Stimulated activated CD8-positive, alpha-beta memory T cell treated with anti-CD3 and anti-CD28 coated beads, Interleukin-7, amount 100 ng/mL, for 24 hours (primary cell): ENCODE measurements at places on chromosomes 2 and 18.

DNA sequence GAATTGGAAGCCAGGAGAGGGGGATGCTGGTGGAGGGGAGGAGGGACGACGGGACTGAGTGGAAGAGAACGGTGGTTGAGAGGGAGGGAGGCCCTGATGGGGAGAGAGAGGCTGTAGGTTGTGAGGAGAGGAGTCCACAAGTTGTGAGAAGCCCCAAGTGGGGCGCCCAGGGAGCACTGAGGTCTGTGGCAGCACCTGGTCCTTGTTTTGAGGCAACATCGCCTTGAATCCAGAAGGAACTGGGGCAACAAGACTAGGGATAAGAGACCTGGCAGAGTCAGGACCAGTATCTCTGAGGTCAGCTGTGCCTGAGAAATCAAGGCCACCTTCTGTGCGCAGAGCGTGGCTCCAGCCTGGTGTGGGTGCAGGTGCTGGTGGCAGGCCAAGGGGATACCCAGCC is 1.1 kb downstream of the PRR30 start:
- no peak for DNase-seq

DNA sequence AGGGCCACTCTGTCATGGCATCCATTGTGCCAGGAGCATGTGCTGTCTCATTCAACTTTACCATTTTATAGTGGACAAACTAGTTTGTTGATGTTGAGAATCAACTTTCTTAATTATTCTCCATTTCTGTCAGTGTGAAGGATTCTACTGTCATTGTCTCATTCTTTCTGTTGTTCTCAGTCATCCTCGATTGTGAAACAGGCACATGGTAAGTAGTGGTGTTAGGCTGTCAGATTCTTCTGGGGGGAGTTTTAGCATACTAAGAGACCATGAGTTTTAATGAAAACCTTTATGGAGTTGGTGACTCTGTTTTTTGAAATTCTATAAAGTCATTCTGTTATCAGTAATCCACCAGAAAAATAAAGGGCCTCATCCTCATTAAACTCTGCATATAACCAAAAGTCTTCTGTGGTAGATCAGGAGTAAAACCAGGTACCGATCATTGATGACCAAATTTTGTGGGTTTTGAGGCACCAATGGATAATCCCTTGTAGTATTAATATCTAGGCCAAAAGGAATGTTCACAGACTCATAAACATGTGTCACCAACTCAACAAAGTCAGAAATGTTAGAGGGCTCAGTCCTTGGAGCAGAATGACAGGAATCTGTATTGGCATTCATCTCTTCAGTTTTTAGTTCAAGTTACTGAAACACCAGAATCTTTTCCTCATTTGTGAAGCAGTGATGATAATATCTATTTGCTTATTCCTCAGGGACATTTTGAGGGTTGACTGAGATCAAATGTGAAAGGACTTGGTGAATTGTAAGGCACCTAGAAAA is 73.2 kb downstream of the CERS6 start:
- DNase-seq = no peak

DNA sequence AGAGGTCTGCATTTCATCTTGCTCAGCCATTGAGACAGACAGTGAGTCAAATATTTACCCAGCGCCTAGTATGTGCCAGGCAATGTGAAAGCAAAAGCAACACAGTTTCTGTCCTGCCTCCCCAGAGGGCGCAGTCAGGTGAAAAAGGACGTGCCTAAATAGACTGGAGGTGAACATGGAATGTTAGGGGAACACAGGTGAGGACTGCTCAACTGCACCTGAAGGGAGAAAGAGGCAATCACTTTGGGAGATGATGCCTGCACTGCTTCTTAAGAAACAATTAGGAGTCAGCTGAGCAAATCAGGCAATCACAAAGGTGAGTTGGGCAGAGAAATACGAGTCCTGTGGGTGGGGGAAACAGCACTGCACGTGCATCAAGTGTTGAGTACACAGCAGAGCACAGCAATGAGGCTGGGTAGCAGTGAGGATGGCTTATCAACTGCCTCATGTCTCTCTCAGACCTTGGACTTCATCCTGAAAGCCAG is 218.3 kb upstream of the SMAD7 start:
- no peak for DNase-seq

GRCh38 chr18:12908706-12909105 is 24.7 kb upstream of the PTPN2 start:
- no peak for DNase-seq

GRCh38 chr2:106165029-106165428 is 29.1 kb downstream of the UXS1 start:
- no peak for DNase-seq

GRCh38 chr2:187055463-187055862 is 206.5 kb upstream of the ZSWIM2 start:
- no peak for DNase-seq

DNA sequence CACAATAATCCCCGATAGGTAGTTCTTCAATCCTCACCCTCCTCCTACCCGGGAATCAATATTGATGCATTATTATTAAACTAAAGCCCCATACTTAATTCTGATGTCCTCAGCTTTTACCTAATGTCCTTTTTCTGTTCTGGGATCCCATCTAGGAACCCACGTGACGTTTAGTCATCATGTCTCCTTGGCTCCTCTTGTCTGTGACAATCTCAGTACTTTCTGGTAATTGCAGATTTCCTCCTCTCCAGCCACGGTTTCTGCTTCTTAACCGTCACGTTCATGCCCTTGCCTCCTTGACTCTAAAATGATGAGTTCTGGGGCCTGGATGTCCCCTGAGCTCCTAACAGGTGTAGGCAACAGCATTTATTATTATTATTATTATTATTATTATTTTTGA is 2.9 kb upstream of the DGKD start:
- DNase-seq = no peak

DNA sequence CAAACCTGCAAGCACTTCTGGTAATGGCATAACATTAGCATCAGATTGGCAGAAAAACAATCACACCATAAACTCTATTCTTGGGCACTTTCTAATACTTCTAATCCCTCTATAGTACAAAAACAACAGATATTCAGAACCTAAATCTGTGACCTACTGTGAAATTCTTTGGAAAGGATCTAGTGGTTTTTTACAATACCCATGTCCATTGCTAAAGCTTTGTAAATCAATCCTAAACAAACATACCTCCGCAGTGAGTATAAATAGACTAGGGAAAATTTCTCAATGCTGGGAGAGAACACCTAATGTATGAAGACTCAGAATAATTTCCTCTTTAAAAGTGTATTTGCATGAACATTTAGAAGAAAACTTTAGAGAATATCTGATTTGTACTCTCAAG is 1098.5 kb upstream of the DDX18 start:
- no peak for DNase-seq

GRCh38 chr2:205659922-205660321 is 22.4 kb upstream of the NRP2 start:
- no peak for DNase-seq

GRCh38 chr2:200751786-200752185 is 59.9 kb upstream of the BZW1 start:
- no peak for DNase-seq

GRCh38 chr2:199955007-199955338 is 318 bp downstream of the TYW5 start:
- no peak for DNase-seq

DNA sequence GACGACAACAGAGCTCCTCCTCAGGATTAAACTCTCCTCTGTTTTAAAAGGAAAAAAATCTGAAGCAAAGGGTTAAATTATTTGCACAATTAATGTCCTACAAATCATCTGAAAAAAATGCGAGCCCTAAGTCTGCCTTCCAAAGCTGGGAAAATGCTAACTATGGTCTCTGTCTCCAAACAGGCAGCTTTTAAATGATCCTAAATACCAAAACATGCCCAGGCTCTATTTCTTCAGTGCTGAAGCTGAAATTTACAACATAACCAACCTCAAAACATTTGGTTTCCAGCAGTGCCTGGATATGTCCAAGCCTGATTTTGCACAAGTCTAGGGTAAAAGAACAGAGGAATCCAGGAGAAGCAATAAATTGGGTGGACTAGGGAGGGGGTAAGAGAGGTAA is 57.2 kb downstream of the LBH start:
- no peak for DNase-seq

DNA sequence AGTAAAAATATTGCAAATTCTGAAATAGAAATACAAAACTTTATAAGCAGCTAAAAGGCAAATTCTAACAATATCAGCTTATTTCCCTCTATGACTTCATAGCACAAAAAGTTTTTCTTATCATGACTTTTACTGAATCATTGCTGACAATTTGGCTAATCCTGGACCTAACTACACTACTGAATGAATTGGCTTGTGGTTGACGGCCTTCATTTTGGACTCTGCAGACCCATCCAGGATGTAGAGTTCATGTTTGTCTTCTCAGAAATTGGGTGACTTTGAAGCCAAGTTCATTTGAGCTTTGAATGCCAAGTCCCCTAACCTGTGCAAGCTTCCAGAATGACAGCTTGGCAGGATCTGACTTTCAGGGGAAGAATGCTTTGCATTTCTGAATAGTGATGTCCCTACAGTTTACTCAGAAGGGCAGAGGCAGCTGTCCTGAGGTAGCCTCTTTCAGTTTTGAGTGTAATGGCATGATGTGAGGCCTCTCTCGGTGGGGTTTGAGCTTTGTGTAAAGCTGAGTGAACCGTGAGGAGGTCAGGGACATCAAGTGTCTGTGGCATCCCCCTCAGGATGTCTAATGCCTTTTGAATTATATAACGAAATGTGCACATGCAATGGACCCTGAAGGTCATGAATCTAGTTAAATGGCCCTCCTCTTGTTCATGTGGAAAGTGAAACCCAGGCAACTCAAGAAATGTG is 48.0 kb downstream of the EFEMP1 start:
- DNase-seq = no peak

DNA sequence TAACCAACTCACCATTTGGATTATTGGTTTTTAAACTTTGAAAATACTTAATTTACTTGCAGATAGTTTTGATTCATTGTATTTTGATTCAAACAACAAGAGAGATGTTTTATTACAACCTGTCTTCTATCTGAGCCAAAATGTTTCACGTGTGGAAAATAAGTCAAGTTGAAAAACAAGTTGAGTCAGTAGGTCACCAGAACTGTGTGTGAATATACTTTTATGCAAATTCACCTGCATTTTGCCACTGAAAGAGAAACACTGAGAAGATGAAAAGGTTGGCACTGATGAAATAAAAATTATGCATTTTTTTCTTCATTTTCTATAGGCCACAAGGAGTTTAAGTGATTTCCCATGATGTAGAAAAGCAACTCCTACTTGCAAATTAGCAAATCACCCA is 68.3 kb downstream of the ICOS start:
- DNase-seq = no peak

GRCh38 chr2:55761024-55761423 is 67.4 kb upstream of the PNPT1 start:
- DNase-seq = no peak

- no peak for DNase-seq
Measured at GRCh38 chr2:64232266-64232665, 88.0 kb upstream of the PELI1 start.

DNA sequence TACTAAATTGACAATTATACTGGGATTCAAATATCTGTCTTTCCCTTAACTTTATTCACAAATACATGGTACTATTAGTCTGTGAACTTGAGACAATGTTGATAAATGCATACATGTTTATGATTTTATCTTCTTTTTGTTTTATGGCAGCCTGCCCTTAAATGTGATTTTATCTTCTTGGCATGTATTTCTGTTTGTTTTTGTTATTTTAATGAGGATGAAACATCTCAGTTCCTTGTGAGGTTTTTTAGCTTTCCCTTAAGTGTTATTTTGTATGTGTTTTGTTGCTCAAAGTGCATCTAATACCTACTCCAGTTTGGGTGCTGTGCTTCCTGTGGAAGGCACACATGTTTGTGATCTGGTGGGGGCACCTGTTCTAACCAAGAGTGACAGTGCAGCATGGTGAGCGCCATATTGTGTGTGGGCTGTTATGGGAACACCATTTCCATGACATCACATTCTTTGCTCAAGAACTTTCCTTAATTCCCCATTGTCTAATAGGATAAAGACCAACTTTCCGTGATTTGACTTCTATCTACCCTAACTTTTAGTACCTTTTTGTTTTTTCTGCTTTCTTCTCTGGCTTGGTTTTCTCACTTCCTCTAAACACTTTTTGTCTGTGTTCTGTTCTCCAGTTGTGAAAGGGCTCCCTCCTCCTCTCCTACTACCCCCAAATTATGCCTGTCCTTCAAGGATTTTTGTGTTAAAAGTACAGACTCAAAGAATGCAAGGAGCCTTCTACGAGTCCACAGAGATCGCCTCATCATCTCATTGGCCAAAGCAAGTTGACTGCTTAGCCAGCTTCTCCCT is 162.1 kb upstream of the TTC39C start:
- no peak for DNase-seq

DNA sequence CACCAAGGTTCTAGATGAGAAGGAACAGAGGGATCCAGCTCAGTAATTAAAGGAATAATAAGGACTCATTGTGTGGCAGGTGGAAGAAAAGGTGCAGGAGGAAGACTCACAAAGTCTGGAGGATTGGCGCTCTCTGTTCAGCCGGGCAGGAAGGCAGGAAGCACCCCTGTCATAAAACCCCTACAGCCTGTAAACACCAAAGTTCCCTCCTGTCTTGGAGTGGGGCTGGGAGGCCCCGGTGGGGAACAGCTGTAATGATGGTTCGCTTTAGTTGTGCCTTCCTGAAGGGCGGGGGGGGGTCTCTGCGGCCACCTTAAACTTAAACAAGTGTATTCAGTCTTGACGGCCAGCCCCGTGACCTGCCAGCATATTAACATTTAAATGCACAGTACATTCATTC is 84.3 kb downstream of the GBX2 start:
- no peak for DNase-seq

GRCh38 chr18:12034241-12035100 is 53.2 kb downstream of the IMPA2 start:
- DNase-seq = no peak

DNA sequence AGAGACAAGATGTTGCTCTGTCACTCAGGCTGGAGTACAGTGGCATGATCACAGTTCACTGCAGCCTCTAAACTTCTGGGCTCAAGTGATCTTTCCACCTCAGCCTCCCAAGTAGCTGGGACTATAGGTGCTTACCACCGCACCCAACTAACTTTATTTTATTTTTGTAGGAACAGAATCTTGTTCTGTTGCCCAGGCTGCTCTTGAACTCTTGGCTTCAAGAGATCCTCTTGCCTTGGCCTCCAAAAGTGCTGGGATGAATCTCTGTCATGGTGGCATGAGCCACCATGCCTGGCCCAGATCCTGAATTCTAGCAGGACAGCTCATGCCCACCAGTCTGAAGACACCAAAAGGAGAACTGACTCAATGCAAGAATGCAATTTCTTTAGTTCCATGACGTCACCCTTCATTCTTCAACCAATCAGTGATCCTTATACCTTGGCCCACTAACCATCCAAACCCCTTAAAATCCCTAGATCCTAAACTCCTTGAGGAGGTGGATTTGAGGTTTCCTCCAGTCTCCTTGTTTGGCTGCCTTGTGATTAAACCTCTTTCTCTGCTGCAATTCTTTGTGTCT is 25.6 kb upstream of the CXXC1 start:
- DNase-seq = no peak

GRCh38 chr2:149877913-149878312 is 290.3 kb upstream of the MMADHC start:
- DNase-seq = no peak

- no peak for DNase-seq
Measured at GRCh38 chr2:180747728-180748127, 232.7 kb upstream of the UBE2E3 start.

- DNase-seq = no peak
Measured at GRCh38 chr2:207126724-207127308, 38.9 kb downstream of the KLF7 start.

- DNase-seq = no peak
Measured at GRCh38 chr2:223051693-223052289, at the start of gene KCNE4. Gene KCNE4, plus strand, starts transcription at chr2:223052190. Its CDS starts 641 bp downstream, at chr2:223052831.

GRCh38 chr2:50546790-50547189 is 485.1 kb downstream of the NRXN1 start:
- no peak for DNase-seq
